ENCODE measurements at places on chromosomes 11 and 22.

DNA sequence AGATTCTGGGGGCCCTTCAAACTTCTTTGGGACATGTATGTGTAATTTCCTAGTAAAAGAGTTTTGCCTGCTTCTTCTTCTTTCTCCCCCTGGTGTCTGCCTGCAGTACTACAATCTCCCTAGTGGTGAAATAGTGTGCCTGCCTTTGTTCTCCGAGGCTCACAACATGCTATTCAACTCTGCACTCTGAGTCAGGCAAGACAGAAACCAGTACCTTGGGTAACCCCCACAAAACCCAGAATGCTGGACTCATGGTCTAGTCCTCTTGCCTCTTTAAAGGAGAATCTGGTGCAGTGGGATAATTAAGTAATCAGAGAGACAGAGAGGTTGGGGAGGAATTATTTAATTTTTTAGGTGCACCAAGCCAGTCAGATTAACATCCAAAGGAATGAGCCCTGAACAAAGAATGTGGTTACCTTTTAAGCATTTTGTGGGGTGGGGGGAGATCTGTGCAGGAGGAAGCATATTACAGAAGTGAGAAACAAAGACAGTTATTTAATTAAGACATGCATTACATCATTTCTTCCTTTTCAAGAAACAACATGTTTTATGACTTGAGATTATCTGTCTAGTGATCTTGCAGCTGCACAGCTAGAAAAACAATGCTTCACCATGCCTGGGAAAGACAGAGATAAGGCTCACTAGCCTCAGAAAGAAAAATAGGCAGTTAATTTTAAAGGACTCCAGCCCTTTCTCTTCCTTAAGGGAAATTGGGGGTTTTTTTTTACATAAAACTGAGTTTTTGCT lies 11.0 kb upstream of the MS4A6A start:
- DNase-seq, result peak; percentile 19

DNA sequence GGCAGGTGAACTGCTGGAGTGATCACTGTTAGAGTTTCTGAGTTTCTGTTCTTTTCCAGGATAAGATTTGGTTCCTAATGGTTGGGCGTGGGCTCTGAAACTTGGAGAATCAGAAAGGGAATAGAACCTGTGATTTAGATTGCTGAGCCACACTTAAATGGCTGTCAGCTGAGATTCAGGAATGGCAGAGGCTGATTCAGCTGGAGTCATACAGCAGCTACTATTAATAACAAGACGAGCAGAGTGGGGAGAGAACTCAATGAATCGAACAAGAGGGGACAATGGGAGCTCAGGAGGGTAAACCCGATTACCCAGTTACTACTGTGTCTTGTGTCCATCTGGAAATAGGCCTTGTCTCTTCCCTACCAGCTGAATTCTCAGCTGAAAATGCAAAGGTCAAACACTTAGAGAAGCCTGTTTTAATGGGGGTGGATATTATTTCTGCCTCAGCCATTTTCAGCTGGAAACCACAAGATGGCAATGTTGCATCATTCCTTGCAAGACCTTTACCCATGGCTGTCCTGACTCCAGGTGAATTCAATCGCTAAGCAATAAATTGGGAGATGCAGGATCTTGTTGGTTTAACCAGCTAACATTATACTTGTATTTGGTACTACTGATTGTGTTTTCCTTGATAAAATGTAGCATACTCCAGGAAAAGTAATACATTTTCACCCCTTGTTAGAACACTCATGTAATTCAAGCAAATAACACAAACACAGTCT lies 104.5 kb upstream of the RAG2 start:
- no peak for DNase-seq

- no peak for DNase-seq
Observed at GRCh38 chr11:39810358-39810757, 1649.1 kb downstream of the LRRC4C start.

DNA sequence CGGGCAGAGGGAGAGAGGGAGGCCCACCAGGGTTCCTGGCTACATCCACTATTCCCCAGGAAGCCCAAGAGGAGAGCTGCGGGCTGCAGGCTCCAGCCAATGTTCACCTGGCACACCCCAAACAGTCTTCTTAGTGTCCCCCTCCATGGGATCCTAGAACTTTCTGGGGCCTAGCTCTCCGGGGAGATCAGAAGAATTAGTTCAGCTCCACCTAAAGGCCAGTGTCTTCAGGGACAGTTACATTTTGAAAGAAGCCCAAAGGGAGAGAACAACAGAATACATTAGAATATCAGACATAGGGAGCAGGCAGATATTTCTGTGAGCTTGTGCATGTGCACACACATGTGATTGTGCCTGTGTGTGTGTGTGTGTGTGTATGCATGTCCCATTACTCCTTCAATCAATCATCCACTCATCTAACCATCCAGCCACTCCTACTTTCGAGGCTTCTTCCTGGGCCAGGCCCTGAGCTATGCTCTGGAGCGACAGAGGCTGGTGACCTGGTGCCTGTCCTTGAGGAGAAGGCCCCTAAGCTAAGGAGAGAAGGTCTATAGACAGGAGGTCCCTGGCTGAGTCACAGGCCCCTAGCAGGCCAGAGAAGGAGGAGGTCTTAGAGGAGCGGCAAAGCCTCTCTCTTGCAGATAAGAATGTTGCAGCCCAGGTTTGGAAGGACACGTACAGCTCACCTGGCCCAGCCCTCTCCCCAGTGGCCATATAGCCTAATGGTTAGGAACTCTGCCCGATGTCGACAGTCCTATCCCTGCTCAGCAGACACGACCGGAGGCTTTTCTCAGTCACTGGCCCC lies 165.5 kb downstream of the DSCAML1 start:
- DNase-seq, result no peak

DNA sequence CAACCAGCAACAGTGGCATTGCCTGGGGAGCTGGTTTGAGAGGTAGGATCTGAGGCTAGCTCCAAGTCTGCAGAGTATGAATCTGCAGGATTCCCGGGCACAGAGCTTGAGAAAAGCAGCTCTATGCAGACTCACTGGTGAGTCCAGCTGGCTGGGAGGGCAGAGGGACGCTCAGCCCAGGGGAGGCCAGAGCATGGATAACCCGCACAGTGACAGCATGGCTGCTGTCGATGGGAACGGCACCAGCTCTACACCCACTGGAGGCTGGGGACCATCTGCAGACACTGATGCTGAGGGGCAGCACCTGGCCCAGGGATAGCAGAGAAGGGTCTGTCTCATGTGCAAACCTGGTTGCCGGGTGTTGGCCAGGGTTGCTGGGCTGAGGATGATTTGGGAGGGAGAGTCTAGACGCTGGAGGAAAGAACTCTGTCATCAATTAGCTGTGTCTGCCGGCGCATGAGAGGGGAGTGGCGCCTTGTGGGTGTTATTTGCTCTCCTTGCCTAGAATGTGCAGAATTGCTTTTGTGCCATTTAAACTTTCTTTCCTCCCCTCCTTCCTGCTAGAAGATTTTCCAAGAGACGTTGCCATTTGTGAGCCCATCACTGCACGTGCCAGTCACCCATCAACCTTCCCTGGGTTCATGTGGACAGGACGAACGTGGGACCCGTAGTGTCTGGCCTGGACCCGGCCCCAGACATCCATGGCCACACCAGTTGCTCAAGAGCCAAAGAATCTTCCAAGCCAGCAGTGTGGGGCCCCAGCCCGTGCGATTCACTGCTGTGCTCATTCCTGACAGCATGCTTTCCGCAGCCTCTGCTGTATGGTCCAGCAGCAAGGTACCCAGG lies 19.1 kb upstream of the LINC01488 start:
- no peak for DNase-seq

GRCh38 chr11:44952082-44952481 lies 1.4 kb upstream of the TP53I11 start:
- no peak for DNase-seq

GRCh38 chr11:63243533-63243932 lies at the start of gene SLC22A25:
Gene SLC22A25 (minus strand): TSS chr11:63243599. CDS start chr11:63229652, 13,947 bp downstream.
- DNase-seq, result no peak

GRCh38 chr11:119028346-119029068 lies 2.2 kb downstream of the SLC37A4 start:
- no peak for DNase-seq

DNA sequence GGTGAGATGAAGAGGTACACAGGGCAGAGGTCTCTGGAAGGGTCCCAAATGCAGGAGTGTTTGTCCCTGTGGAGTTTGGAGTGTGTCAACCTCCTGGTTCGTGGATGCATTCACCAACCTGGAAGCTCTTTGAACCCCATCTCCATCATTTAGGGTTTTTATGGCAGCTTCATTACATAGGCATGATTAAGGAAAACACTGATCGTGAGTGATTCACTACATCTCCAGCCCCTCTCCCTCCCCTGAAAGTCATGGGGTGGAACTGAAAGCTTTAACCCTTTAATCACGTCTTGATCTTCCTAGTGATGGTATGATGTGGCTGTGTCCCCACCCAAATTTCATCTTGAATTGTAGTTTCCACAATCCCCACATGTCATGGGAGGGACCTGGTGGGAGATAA lies 19.8 kb upstream of the INCENP start:
- DNase-seq, result no peak

GRCh38 chr11:110349138-110349996 lies 53.0 kb upstream of the RDX start:
- no peak for DNase-seq

GRCh38 chr11:128354476-128354875 lies 232.9 kb downstream of the ETS1 start:
- no peak for DNase-seq

Measured in stimulated activated CD8-positive, alpha-beta memory T cell treated with anti-CD3 and anti-CD28 coated beads, Interleukin-15, amount 100 ng/mL, for 4 hours (primary cell).